ENCODE measurements at places on chromosomes 12 and 14.

DNA sequence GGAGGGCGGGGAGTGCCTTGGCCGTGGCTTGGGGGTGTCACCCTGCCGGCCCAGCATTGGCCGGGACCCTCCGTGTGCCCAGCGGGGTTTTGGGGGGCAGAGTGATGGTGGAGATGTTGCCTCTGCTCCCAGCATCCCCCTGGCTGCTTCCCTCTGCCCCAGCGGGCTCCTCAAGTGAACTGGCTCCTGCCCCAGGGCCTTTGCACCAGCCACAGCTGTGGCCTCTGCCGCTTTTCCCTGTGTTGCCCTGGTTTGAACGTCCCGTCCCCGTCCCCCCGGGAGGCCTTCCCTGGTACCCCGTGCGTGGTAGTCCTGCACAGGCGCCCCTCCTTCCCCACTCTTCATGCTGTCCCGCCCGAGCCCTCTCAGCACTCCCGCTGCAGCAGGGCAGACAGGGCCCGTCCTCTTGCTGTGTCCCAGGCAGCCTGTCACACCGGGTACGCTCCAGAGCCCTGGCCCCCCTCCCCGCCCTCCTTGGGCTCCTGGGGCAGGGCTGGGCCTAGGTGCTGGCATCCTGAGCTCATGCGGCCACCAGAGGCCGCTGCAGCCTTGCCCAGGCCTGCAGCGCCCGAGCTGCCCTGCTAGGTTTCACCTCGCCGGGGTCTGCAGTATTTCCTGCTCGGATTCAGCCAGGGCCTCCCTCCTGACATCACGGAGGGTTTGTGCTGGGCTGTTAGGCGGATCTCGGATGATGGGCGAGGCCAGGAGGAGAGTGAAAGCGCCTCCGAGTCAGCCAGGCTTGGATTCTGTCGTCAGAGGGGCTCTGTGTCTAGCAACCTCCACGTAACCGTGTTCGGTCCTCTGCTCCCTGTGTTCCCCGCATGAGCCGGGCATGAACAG is 9.5 kb downstream of the NOC4L start:
- peak; percentile 46 for DNase-seq

DNA sequence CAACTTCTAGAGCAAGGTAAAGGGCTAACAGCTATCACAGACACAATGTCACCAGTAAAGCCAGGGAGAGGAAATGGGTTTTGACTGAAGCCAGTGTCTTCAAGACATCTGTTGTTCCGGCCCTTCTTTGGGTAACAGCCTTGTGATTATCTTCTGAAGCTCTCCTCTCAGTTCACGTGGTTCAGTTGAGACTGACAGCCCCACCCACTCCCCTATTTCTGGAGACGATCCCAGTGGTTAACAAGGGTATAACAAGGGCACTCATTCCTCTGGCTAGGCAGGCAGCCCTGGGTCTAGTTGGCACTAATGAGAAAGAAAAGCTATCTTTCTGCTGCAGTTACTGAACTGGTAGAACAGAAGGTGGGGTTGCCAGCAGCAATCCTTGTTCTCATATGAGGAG is 6.9 kb downstream of the GNPTAB start:
- peak; percentile 44 for DNase-seq

DNA sequence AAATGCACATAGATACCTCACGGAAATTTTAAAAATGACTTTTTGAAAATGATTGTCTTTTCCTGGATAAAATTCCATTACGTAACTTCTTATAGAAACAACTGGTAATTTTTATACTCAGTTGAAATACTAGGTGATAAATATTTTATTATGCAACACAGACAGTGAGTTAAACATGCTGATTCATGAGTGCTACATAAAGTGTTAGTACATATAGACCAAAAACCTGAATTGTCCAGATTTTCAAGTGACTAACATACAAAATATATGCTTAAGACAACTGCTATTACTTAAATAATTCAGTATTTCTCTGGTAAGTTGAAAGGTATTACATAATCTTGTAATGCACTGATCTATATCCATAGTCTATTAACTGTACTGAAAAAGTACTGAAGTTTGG is 11.9 kb downstream of the PTPRO start:
- DNase-seq, result no peak

GRCh38 chr14:81066672-81067071 is 111.3 kb downstream of the TSHR start:
- DNase-seq, result no peak

DNA sequence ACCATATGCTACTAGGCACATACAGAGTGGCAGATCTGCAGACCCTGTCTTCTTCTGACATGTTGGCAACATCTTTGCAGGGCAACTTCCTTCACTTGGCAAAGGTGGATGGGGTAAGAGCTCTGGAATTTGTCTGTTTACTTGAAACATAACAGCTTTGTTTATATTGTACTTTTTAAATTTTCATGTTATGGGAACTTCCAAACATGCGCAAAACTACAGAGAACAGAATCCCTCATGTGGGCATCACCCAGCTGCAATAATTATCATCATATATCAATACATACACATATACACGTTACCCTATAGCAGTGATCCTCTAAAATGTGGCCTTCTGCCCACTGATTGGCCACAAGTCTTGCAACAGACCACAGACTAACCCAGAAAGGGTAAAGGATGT is 103.4 kb downstream of the STAB2 start:
- DNase-seq, result no peak

Measured in stimulated activated CD4-positive, alpha-beta T cell treated with anti-CD3 and anti-CD28 coated beads, Interleukin-1b, Interleukin-23, amount 100 ng/mL, for 24 hours (primary cell).